GM18507 (cell line): ENCODE measurements at places on chromosomes 3 and 15.

- no peak for DNase-seq
Observed at GRCh38 chr3:195583831-195584542, at the start of gene APOD. TSS of gene APOD (minus strand) at chr3:195583940. CDS start at chr3:195579461, 4,479 bp downstream.

GRCh38 chr3:126527455-126528211 is 3.7 kb downstream of the CHST13 start:
- no peak for DNase-seq

- DNase-seq, result no peak
Observed at GRCh38 chr15:55194256-55194655, 2.5 kb downstream of the RSL24D1 start.

DNA sequence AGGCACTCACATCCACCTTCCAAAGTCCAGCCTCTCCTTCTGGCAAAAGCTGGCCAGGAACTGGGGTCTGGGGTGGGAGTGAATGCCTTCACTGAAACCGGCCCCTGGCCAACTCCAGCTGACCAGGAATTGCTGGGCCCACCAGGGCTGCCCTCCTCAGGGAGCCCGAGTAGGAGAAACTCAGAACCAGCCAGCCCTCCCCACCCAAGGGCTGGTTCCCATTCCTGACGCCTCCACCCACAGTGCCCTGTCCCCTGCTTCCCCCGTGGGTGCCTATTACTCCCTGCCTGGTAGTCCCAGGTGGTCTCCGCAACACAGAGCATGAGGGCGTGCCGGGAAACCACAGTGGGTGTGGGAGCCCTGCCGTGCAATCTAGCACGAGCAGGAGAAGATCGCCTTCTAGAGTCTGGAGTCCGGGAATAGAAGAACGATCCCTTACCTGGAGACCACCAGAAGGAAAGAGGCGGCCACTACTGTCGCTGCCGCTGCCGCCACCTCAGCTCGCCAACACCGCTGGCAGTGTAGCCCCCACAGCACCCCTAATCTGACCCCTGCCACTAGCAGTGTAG is 178.8 kb downstream of the POTEB3 start:
- no peak for DNase-seq

- no peak for DNase-seq
Observed at GRCh38 chr3:193814166-193814892, 221.3 kb downstream of the OPA1 start.

DNA sequence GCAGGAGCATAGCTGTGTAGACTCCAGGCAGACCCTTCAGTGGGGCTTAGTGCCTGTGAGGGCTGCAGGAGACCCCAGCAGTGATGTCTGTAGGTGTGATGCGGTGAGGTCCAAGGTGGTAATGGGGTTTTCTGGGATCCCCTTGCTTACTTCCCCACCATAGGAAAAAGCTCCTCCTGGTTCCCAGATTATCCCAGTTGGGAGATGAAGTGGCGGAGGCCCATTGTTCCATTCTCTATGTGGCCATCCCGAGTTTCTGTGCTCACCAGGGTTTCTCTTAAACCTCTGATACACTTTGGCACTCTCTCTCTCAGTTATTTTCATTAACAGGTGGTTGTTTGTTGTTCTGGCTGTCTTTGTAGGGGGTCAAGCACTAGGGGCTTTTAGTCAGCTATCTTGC is 146.7 kb upstream of the IGF1R start:
- DNase-seq, result no peak

DNA sequence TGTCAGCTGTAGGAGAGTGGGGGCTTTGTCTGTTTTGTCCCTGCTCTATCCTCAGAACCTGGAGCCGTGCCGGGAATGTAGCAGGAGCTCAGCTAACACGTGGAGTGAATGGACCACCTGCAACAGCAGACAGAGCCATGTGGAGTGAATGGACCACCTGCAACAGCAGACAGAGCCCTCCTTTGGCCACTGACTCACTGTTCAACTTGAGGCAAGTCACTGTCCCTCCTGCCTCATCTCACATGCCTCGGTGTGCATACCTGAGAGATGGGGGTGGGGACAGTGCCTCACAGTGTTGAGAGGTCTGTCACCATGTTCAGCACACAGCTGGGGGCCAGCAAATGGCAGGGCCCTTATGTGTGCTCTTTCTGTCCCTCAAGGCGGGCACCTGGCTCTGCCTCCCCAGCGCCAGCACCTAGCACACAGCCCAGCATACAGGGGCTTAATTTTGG is 27.9 kb downstream of the FEM1B start:
- DNase-seq, result no peak

- no peak for DNase-seq
Observed at GRCh38 chr3:44058868-44059203, 182.8 kb upstream of the TOPAZ1 start.

- DNase-seq, result no peak
Observed at GRCh38 chr3:55895897-55896566, 408.9 kb upstream of the WNT5A start.
